ENCODE measurements at places on chromosomes 6 and 20. TPM values are rescaled to one million over a fixed set of nuclear protein-coding genes. Genes with fewer than 3 reads are reported as not detected.

DNA sequence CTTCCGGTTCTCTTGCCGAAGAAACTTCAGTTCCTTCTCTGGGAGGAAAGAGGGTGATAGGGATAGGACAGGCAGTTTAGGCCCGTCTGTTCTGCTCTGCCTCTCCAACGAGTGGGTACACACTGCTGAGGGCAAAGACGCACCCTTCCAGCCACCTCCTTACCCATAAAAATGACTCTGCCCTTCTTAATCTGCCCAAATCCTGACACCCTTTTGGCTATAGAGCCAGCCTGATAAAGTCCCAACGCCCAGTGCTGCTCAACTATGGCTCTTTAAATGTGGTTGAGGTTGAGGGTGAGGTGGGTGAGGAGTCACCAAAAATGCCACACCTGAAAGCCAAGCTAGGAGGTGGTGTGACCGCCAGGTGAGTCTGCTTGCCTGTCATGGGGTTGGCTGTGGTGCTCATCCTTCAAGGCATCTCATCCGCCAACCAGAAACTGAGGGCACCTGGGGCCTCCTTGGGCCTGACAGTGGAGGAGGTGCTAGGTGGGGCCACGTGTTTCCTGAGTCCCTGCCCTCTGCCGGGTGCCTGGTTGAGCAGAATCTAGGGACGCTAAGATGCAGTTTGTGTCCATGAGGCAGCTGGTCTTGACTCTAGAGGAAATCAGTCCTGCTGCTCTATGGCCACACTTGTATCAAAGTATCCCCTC, 16.3 kb downstream of the CCDC167 start:
- DNase-seq, result no peak

PNISR gene
- 146 TPM for total RNA-seq

DNA sequence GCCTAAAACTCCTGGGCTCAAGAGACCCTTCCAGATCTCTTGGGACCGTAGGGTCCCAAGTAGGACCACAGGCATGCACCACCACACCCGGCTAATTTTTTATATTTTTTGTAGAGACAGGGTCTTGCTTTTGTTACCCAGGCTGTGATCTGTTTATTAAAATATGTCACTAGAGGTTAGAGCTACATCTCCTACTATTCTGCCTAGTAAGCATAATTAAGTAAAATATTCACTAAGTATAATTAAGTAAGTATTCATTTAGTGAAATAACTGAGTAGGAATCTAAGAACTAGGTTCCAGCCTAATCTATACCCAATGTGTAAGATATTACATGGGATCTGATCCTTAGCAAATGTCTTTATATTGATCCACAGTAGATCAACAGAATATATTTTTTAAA, 40.2 kb upstream of the GCM1 start:
- DNase-seq, result no peak

GRCh38 chr6:144582939-144583613, 297.9 kb downstream of the UTRN start:
- peak; percentile 43 for DNase-seq
